ENCODE measurements at places on chromosomes 7 and 10.

DNA sequence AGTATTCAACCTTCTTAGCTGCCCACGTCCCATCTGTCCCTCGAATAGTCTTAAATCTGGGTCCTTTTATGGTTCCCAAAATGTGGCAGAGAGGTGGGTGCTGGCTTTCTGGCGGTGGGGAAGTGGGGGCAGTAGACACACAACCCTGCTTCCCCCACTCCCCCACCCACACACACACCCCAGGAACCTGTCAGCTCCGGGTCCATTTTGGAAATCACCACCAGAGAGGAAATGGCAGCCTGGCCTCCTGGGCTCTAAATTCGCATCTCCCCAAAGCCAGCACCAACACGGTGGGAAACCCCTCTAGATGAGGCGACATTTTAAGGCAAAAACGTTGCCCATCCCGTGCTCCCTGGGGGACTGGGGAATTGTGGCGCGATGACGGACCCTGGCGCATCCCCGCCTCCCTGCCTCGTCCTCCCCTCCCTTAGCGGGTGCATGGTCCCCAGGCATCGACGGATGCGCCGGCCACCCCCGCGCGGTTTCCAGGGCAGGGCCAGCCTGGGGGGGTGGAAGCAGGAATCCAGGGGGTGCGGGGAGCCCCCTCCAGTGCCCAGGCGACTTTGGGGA lies 702 bp downstream of the TMEM130 start:
- no peak for DNase-seq

DNA sequence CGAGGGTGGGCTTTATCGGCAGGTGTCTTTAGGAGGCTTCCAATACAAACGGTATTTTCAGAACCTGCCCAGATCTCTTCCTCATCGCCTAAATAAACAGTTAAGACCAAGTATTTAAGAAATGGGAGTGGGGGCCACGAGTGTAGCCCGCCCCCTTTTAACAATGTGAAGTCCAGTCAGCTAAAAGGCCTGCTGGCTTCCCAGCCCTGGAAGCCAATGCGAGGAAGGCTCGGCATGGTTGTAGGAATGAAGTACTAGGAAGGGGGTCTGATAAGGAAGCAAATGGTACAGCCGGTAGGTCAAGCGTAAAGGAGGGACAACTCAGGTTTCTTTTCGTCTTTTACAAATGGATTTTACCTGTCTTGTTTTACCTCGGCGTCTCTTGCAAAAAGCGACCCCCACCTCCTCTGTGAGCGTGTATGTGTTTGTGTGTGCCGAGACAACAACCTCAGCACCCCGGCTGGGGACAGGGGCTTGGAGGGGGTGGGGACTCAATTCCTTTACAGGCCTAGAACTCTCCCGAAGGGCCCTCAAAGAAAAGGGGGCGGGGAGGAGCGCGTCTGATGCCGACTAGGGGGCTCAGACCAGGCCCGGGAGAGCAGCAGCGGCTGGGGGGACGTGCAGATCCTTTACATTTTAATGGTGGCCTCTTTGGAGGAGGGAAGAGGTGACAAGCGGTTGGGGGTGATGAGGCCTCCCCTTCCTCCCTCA lies 147.6 kb downstream of the GPR85 start:
- no peak for DNase-seq

- DNase-seq, result peak; percentile 77
Observed at GRCh38 chr7:140375892-140376730, 22.2 kb downstream of the SLC37A3 start.

GRCh38 chr10:47451998-47452494 lies 31.9 kb downstream of the ANXA8 start:
- DNase-seq, result no peak

GRCh38 chr7:84484502-84485079 lies 290.0 kb upstream of the SEMA3A start:
- DNase-seq, result no peak

DNA sequence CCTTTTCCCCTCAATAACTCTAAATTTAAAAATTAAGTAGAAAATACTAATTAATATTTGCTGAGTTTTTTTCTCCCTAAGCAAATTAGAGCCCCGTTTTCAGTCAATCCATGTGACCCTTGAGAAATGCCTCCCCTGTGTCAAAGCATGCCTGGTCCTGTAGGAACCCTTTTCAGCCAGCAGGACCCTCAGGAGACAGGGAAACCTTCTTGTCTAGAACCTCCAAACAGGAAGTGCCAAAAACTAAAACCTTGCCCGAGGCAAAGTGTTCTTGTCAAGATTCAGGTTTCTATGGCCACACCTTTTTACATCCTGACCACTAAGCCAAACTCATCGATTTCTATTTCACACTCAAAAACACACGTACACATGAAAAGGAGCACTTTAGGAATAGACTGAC lies 60.1 kb upstream of the NFE2L3 start:
- DNase-seq, result no peak

GRCh38 chr7:1410992-1411391 lies 48.3 kb downstream of the MICALL2 start:
- no peak for DNase-seq

DNA sequence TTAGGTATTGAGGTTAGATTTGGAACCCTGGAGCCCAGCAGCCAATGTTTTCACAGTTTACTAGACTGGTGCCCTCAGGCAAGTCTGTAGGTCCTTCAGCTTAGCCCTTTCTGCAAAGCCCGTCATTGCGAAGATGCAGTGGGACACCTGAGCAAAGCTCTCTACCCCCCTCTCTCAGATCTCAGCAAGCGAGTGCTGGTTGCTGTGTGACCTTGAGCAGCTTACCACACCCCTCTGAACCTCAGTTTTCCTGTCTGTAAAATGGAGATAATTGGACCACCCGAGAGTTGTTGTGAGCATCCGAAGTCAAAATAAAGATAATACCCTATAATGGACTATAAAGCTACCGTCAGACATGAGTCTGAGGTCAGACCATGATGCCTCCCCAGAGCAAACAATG lies 3.7 kb downstream of the NPC1L1 start:
- DNase-seq, result no peak

GRCh38 chr7:116230191-116231005 lies 20.1 kb downstream of the TES start:
- DNase-seq, result no peak

DNA sequence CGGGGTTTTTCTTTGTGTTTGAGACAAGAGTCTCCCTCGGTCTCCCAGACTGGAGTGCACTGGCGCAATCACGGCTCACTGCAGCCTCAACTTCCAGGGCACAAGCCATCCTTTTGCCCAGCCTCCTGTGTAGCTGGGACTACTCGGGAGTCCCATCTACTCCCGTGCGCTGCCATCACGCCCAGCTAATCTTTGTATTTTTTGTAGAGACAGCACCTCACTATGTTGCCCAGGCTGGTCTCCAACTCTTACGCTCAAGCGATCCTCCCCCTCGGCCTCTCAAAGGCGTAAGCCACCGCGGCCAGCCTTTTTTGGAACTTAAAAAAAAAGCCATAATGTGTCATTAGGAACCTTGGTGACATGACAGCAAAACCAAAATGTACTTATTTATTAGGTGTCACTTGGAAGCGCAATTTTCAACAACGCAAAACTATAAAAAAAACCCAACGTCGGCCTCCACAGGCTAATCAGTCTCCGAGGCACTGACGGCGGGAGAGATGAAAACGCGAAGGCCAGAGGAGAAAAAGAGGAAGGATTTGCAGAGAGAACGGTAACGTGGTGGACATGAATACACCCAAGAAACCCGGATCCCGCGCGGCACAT lies 911 bp upstream of the HNRNPH3 start:
- DNase-seq, result peak; percentile 27

DNA sequence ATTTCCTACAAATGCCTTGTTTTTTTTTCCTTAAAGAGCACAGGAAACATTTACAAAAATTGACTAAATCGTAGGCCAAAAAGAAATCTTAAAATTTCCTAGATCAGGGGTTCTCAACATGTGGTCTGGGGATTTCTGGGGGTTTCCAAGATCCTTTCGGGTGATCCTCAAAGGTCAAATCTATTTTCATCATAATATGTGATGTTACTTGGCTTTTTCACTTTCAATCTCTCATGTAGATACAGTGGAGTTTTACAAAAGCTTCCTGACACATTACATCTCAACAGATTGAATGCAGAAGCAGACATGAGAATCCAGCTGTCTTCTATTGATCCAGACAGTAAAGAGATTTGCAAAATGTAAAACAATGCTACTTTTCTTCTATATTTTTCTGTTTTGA lies 497.3 kb downstream of the INHBA start:
- no peak for DNase-seq

DNA sequence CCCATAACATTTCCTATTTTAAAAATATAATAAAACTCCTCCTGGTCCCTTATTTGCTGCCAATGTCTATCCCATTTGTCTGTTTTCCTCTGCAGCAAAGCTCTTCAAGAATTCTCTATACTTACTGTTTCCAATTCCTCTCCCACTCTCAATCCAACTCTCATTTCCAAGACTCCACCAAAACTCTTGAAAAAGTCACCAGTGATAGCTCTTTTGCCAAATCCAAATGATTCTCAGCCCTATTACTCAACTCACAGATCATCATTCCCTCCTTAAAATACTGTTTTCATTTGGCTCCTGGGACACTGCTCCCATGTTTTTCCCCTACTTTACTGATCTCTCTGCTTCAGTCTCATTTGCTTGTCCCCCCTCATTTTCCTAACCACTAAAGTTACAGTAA lies 139.4 kb downstream of the HIBADH start:
- DNase-seq, result no peak

- DNase-seq, result peak; percentile 58
Observed at GRCh38 chr10:104614245-104614831, 26.8 kb upstream of the SORCS3 start.

- DNase-seq, result peak; percentile 10
Observed at GRCh38 chr10:38038107-38038931, 27.8 kb downstream of the ZNF33A start.

DNA sequence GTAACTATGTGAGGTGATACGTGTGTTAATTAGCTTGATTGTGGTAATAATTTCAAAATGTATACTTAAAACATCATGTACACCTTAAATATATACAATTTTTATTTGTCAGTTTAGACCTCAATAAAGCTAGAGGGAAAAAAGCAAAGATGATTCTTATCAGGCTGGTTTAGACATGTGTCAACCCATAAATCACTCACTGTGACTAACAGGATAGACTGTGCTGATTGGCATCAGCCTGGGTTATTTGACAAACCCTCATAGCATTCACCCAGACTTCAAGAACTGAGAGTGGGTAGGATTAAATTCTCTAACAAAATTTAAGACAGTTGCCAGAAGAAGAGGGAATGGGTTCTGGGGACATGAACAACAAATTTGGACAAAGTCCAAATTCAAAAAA lies 73.8 kb upstream of the TMEM140 start:
- DNase-seq, result no peak

DNA sequence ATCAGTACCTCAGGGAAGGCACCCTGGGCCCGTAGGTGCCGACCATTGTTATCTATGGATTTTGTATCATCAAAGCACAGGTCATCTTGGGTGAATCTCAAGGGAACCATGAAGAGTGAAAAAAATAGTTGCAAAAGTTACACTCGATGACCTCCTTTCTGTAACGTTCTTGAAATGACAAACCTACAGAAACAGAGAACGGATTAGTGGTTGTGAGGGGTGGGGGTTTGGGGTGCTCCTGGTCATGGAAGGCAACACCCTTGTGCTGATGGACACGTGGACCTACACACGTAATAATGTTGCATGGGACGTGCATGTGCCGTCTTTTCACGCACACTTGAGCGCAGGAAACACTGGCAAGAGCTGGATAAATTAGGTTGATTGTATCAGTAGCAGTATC lies 655.9 kb downstream of the SDK1 start:
- no peak for DNase-seq

DNA sequence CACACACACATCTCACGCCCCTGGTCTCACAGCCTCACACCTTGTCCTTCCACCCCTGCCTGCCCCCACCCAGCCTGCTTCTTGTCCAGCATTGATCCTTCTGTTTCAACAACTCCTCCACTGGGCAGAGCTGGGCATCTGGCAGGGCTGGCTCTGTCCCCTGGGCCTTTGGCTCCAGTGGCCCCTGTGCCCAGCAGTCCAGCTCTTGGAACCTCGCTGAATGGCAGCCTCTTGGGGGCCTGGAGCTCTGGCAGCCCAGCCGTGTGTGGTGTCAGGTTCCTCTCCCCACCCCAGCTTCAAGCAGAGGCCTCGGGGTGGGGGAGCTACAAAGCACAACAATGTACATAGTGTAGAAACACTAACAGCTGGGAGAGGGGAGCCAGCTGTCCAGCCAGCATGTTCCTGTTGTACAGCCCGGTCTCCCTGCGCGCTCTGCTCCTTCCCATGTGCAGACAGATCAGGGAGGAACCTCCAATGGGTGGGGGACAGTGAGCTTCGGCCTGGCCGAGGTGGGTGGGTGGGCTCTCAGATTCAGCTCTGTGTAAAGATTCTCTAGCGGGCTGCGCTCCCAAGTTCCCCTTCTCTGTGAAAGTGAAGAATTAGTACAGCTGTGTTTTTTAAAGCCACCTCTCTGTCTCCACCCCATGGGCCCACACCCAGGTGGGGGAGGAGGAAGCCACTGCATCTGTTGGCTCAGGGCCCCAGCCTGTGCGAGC lies 19.4 kb downstream of the ZMIZ2 start:
- DNase-seq, result no peak

GRCh38 chr7:7119729-7120128 lies 62.6 kb upstream of the C1GALT1 start:
- no peak for DNase-seq

- DNase-seq, result no peak
Observed at GRCh38 chr7:46192271-46192670, 271.2 kb upstream of the IGFBP3 start.

- DNase-seq, result no peak
Observed at GRCh38 chr10:21146436-21146789, 249.3 kb upstream of the NEBL start.

- DNase-seq, result no peak
Observed at GRCh38 chr10:117778241-117778640, 235.7 kb downstream of the EMX2 start.

DNA sequence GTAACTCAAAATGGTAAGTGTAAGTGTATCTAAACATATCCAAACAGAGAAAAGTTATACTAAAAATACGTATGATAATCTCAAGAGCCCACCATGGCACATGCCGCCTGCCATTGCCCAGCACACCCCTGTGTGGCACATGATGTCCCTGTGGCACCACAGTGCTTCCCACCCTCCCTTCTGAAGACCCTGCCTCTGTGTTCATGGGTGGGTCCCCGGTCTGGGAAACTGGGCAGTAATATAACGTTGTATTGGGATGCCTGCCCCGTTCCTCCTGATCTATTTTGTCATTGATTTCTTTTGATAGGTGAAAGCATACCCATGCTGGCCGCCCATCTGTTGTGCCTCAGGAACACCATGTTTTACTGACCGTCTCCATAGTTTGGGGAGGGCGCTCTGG lies 296.8 kb upstream of the SHH start:
- no peak for DNase-seq

DNA sequence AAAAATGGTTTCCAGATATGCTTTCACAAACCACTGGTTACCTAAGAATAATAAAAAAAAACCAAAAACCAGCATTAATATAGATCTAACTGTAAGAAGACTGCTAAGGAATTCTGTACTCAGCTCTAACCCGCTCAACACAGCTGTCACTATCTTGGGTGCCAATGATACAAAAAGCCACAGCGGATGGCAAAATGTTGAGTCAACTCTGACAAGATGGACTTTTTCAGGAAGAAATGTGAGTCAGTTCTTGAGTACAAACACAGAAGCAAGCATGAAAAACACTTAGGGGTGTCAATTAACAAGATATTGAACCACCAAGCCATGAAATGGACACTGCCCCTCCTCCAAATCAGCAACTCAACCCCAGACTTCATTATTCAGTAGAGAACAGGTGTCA lies 55.0 kb downstream of the CTTNBP2 start:
- DNase-seq, result no peak

All from activated CD4-positive, alpha-beta T cell treated with anti-CD3 and anti-CD28 coated beads, Interleukin-2, Interleukin-6, amounts not matched to agents 100 ng/mL and 50 ng/mL, durations not matched to agents 16 hours and 8 hours (primary cell).